ENCODE measurements at places on chromosomes 16 and 17. TPM values are rescaled to one million over a fixed set of nuclear protein-coding genes. Genes with fewer than 3 reads are reported as not detected.

DNA sequence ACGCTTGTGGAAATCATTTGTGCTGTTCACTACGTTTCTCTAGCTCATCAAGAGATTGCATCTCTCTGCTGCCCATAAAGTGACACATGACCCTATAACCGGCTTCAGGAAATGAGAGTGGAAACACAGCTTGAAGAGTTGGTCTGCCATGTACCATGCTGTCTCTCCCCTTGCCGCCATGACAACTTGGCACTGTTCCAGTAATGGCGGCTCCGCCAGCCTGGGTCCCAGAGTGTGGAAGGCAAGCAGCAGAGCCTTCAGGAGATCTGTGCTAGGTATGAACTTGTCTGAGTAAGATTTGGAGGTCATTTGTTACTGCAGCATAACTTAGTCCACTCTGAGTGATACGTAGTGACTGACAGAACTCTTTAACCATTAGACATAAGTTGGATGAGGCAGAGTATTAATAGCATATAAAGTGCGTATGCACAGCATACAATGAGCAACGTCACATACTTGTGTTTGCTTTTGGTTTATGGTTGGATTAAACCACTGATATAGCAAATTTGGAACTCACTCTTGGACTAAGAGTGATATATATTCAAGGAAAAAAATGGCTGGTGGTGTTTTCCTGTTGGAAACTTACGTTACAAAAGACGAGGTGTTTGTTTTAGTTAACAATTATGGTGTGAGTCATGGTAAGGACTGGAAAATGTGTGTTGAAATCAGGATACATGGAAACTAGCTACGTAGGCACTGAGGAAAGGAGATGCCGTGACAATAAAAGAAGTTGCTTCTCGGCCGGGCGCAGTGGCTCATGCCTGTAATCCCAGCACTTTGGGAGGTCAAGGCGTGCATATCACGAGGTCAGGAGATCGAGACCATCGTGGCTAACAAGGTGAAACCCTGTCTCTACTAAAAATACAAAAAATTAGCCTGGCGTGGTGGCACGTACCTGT, 24.4 kb upstream of the PMP22 start:
- no peaks in the 10 kb centered on the region for H3K27me3 ChIP-seq
- DNase-seq, result no peak
- no peak overlapping the region for H3K27ac ChIP-seq
- H3K4me1 ChIP-seq, result no peaks in the 10 kb centered on the region
- H3K4me3 ChIP-seq, result no peak overlapping the region
- H3K36me3 ChIP-seq, result no peaks in the 10 kb centered on the region

- H3K4me1 ChIP-seq, result no peaks in the 10 kb centered on the region
- H3K36me3 ChIP-seq, result no peaks in the 10 kb centered on the region
- no peak overlapping the region for H3K4me3 ChIP-seq
- no peaks in the 10 kb centered on the region for H3K27me3 ChIP-seq
- H3K27ac ChIP-seq, result no peak overlapping the region
Measured at GRCh38 chr17:33871720-33872540, 383.2 kb upstream of the CCL2 start.

GRCh38 chr16:9199311-9199710, 107.9 kb downstream of the HAPSTR1 start:
- H3K4me3 ChIP-seq, result no peak overlapping the region
- peaks cover 20% of the 10 kb centered on the region for H3K4me1 ChIP-seq
- DNase-seq, result no peak
- no peaks in the 10 kb centered on the region for H3K36me3 ChIP-seq
- H3K27ac ChIP-seq, result no peak overlapping the region

CHTF18 gene
- 13.3 TPM for total RNA-seq
